ENCODE measurements at places on chromosomes 6 and 20.

DNA sequence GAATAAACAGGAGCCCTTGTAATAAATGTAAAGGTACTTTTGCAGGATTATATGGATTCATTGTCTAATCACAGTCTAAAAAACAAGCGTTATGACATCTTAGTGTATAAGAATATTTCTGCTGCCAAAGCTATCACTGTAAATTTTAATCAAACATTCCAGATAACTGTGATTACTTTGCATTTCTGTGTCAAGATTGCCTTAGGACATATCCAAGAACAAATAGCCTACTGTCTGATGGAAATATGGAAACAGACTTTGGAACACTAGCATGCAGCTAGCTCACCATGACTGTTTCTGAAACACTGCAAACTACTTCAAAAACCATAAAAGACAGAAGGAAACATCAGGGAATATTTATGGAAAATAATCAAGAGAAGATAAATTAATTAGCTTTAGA is 248.7 kb upstream of the ASCC3 start:
- DNase-seq, result no peak

DNA sequence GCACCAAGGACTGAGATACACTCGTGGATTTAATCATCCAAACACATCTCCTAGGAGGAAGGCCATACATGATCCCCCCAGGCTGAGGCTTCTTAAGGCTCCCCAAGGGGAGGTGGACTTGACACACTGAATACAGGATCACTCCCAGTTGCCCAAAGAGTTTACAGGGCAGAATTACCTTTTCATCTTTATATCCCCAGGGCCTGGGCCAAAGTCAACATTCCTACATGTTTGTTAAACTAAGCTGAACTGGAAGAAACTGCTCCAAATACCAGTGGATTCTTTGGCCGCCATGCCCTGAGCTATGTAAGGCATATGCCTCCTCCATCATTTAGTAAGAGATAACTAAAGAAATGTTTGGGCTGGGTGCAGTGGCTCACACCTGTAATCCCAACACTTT is 22.2 kb upstream of the SERPINB1 start:
- DNase-seq, result no peak

- no peak for DNase-seq
Measured at GRCh38 chr6:38508894-38509293, 130.8 kb downstream of the BTBD9 start.

GRCh38 chr6:112310439-112311125 is 36.5 kb upstream of the RFPL4B start:
- DNase-seq, result no peak

- DNase-seq, result no peak
Measured at GRCh38 chr20:50298554-50299324, 108.1 kb downstream of the CEBPB start.

DNA sequence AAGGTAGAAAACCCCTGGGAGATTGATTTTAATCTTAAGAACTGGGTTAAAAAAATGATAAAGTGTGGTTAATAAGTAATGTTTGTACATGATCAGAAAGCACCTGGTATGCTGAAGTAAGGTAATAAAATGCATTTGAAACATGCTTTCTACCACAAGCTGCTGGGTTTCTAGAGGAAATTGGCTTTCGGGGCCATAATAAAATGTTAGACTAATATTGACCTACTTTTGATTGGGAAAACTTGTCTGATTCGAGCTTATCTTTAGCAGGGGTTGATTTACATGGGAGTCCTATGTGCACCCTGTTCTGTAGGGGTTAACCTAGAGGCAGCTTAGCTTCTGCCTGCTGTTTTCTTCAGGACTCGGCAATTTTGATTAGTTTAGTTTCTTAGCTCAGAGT is 50.5 kb downstream of the CRYBG1 start:
- DNase-seq, result no peak

- DNase-seq, result peak; percentile 64
Measured at GRCh38 chr20:33791959-33792597, 19.1 kb upstream of the CHMP4B start.

GRCh38 chr6:32153564-32154513 is at the start of gene PPT2:
Gene PPT2 (plus strand): TSS chr6:32154141. CDS start chr6:32154595, 454 bp downstream.
- DNase-seq, result peak; percentile 93

DNA sequence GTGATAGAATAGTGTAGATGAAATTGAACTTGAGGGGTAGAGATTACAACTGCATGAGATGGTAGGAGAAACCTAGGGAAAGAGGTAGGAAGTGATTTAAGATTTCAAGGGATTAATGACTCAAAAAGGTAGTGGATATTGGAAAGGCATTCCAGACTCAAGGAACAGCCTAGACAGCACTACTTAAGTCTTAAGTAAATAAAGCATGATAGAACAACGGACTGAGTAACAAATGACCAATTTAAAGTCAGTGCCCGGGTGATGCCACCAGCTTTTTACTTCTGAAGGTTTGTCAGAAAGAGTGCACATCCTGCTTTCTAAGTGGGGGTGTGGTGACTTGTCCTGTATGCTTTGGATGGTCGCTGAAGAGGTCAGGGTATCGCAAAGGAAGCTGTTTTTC is 81.8 kb downstream of the PHACTR1 start:
- DNase-seq, result no peak

- no peak for DNase-seq
Measured at GRCh38 chr6:14770572-14770971, 475.3 kb upstream of the JARID2 start.

DNA sequence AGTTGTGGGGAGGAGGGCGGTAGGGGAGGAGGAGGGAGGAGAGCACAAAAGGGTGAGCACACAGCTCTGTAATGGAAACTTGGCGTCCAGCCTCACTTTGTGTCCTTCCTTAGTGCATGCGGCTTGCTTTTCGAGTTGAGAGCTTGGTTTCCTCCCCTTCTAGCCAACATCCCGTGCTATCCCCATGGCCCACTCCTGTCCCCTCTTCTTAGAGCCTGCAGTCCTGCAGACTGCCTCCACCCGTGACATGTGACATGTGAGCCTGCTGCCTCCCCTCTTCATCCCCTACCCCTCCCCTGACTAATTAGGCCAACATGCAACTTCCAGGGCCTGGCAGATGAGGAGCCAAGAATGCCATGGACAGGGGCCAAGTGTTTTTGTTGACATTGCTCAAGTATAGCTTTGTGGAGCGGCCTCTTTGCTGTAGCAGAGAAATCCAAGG is 63.2 kb downstream of the SLC24A3 start:
- no peak for DNase-seq

- DNase-seq, result no peak
Measured at GRCh38 chr20:1835186-1836035, 59.8 kb upstream of the SIRPA start.

- DNase-seq, result no peak
Measured at GRCh38 chr6:149809798-149810197, 54.4 kb downstream of the LRP11 start.

GRCh38 chr6:162217058-162217457 is 510.5 kb downstream of the PRKN start:
- no peak for DNase-seq

- DNase-seq, result no peak
Measured at GRCh38 chr6:36402481-36402880, 15.0 kb upstream of the ETV7 start.

DNA sequence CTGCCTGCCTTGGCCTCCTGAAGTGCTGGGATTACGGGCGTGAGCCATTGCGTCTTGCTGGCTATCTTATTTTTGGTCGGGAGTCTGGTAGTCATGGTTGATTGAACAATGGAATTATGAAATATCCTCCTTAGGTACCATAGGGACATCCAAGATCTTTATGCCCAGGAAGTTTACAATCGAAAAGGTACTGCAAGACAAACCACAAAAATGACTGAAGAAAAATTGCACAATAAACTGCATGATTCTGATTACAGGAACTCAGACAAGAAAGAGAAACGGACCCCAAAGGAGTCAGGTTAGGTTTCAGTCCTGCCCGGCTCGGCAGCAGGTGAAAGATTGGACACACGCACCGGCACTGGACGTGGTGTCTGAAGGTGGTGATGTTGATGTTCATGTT is 5.3 kb downstream of the SLC26A8 start:
- DNase-seq, result no peak

- DNase-seq, result peak; percentile 84
Measured at GRCh38 chr6:34005901-34006531, 139.9 kb downstream of the GRM4 start.

DNA sequence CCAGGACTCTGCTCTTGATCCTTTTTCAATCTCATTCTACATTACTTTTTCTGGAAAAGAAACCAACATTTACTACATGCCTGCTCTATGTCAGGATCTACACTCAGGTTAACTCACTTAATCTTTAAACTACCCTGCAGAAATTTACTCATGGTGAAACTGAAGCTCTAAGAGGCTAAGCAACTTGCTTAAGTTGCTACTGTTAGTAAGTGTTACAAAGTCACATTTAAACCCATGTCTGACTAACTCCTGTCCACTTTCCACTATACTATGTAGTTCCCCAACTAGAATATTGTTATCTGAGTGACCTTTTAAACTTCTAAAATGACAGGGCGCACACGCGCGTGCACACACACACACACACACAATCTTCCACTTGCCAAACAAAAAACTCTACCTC is 5.0 kb downstream of the CEP162 start:
- no peak for DNase-seq

DNA sequence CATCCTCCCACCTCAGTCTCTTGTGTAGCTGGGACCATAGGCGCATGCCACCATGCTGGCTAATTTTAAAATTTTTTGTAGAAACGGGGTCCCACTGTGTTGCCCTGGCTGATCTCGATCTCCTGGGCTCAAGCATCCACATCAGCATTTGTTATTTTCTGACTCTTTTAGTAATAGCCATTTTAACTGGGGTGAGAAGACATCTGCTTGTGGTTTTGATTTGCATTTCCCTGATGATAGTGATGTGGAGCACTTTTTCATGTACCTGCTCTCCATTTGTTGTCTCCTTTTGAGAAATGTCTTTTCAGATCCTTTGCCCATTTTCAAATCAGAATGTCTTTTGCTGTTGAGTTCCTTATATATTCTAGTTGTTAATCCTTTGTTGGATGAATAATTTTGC is 22.2 kb upstream of the TULP4 start:
- no peak for DNase-seq

DNA sequence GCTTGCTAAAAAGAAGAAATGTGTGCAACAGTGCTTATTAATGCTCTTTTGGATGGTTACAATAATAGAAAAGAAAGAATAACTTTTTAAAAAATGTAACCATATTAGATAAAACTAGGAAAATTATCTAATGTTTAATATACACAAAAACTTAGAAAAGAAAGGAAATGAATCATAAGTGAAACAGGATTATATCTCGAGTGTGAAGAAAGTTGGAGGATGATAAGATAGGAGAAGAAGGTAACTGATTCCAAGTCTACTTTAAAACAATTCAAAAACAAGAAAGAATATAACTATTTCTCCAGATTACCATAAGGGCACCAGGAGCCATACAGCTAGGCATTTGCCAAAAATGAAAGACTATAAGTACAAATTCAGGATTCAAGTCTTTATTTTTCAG is 73.0 kb downstream of the PHIP start:
- no peak for DNase-seq

- no peak for DNase-seq
Measured at GRCh38 chr6:27176523-27177484, 70.7 kb upstream of the PRSS16 start.

GRCh38 chr6:56671651-56672461 is 29.2 kb upstream of the DST start:
- no peak for DNase-seq

DNA sequence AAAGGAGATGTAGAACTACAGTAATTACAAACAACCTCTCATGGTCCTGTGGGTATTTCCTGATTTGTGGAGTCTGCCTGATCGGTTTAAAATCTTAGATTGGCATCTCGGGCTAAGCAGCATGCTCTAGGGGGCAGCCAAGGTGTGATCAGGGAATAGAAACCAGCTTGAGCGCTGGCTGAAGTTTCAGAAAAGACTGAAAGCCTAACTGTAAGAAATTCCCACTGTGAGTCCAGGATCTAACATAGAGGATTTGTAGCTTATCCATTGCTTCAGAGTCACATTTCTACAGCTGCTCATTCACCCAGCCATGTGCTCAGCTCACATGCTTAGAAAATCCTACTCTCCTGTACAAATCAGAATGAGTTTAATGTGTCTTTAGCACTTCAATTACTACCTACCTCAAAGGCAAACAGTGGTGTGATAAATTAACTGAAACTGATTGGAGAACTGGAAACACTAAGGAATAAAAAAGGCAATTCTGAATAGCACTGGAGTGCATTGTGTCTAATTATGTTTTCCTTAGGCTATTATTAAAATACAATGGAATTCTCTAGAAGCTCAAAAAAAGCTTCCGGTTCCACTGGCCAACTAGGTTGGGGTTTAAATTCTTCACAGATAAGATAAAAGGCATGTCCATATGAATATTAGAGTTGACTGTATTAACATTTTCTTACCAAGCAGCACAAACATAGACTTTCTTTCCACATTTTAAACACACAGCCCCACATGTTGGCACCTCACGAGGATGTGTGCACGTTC is 73.8 kb upstream of the MPC1 start:
- no peak for DNase-seq

DNA sequence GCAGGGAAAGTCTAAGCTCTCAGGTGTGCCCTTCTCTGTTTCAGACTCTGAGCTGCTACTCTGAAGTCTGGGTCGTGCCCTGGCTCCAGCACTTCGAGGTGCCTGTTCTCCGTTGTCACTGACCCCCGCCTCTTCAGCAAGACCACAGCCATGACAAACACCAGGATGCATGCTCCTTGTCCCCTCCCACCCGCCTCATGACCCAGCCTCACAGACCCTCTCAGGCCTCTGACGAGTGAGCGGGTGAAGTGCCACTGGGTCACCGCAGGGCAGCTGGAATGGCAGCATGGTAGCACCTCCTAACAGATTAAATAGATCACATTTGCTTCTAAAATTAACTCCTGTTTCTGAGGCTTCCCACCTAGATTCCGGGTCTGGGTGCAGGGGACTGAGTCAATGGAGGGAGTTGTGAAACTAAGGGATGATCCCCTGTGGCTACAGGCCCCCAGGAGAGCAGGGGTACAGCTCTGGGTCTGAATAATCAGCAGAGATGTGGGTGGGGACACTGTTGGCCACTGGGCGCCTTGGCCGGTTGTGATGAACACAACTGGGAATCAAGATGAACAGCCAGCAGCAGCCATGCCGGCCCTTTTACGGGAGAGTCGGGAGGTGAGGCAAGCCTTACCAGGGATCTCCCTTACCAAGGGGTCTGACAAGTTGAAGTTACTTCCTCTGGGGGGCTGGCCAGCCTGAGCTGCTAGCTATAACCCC is 10.7 kb downstream of the CST7 start:
- peak; percentile 17 for DNase-seq

DNA sequence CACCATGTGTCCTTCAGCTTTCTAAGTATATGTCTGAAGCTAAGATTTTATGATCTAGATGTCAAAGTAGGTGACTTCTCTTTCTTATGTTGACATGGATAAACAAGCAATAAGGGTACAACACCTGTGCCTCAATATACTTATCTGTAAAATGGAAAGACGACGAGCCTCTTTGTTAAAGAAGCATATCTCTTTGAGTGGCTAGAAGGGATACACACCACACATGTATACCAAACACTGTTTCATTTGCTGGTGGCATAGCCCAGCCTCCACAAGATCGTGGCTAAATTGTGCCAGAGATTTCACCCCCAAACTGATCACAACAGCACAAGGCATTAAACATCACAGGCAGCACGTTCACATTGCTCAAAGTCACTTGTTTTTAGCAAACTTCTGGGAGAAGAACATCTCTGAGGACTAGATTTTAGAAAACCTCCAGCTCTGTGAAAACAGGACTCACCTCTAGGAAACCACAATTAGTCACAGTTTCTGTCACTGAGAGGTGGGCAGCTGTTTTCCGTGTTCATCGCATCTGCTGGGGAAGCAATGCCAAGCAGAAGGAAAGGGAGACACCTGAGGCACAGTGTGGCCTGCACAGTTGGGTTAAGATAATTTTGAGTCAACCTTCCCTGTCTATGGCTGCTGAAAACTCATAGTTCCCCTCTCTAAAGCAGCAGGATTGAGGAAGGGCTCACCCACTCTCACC is 263.0 kb upstream of the PLCB4 start:
- no peak for DNase-seq

- no peak for DNase-seq
Measured at GRCh38 chr6:56944661-56945060, 10.2 kb upstream of the BEND6 start.
